ENCODE measurements at places on chromosomes 12 and 14.

DNA sequence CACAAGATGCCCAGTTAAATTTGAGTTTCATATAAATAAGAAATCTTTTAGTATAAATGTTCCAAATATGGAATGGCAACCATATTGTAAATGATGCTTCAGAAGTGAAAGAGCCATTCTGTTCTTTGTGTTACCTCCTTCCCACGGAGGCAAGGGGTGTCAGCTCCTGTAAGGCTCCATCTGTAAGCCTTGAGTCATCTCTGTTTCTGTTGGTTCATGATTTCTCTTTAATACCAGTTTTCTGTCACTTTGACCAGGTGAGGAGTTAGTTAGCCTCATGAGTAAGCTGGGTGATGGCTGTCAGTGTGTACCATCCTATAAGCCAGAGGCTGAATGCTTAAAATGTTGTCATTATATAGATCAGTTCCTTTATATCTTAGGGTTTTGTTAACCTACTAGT, 61.9 kb downstream of the TMEM30B start:
- no peak for DNase-seq

- no peak for DNase-seq
Measured at GRCh38 chr14:88998027-88998426, 173.6 kb downstream of the TTC8 start.

- DNase-seq, result no peak
Measured at GRCh38 chr12:31001581-31002360, 71.9 kb upstream of the DDX11 start.

DNA sequence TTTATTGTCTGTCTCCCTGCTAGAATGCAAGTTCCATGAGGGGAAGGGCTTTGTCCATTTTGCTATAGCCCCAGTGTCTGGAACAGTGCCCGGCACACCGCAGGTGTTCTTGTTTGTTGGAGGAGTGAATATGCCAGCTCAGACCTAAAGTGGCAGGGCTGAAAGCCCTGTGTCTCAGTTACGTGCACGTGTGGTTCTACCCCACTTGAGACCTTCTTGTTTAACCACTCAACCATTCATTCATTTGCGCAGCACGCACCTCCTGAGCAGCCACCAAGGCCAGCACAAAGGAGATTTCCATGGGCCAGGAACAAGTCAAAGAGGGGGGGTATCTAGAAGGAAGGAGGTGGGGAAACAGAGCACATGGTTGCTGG, 338.0 kb upstream of the FKBP4 start:
- no peak for DNase-seq

GRCh38 chr12:130831876-130832405, 7.1 kb downstream of the STX2 start:
- DNase-seq, result no peak
